ENCODE measurements at places on chromosomes 7 and 10. TPM values are rescaled to one million over a fixed set of nuclear protein-coding genes. Genes with fewer than 3 reads are reported as not detected.

The EGFR gene
- 88.5 TPM for total RNA-seq

DNA sequence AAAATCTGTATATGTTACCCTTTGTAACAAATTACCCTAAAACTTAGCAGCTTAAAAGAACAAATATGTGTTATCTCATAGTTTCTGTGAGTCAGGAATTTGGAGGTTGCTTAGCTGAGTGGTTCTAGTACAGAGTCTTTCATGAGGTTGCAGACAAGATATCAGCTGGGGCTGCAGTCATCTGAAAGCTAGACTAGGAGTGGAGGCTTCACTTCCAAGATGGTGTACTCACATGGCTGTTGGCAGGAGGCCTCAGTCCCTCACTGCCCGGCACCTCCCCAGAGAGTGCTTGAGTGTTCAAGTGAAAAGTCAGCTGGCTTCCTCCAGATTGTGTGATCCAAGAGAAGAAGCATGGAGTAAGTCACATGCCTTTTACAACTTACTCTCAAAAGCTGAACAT lies 16.9 kb upstream of the GGCT start:
- DNase-seq = no peak

- DNase-seq = no peak
Measured at GRCh38 chr10:69176823-69177222, 3.2 kb upstream of the SUPV3L1 start.

The ITPRID1 gene
- total RNA-seq = not detected

The SLC26A3 gene
- total RNA-seq = not detected

The LRIT1 gene
- not detected for total RNA-seq
